Stimulated activated CD8-positive, alpha-beta memory T cell treated with anti-CD3 and anti-CD28 coated beads, Interleukin-2, amount 100 ng/mL, for 1 hour (primary cell): ENCODE measurements at places on chromosomes 7 and 10.
A peak's percentile ranks its signal among the peaks of the same experiment; 100 is the strongest.

- no peak for DNase-seq
These were observed 23.0 kb downstream of the PHYH start for GRCh38 chr10:13276749-13277365.

GRCh38 chr7:48366096-48366495 lies 194.8 kb downstream of the ABCA13 start:
- DNase-seq = no peak

DNA sequence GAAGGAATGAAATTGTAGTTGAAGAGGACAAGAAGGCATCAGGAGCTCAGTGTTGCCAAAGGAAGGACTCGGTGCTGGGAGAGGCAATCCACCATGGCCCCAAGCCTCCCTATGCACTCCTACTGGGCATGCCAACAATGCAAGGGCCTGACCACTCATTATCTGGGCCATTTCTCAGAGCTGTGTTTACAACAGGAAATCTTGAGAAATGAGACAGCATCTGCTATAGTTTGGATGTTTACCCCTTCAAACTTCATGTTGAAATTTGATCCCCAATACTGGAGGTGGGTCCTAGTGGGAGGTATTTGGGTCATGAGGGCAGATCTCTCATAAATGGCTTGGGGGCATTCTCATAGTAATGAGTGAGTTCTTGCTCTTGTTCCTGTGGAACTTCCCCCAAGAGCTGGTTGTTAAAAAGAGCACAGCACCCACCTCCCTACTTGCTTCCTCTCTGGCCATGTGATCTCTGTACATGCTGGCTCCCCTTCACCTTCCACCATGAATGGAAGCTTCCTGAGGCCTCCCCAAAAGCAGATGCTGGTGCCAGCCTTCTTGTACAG lies 50.8 kb upstream of the AOAH start:
- DNase-seq = no peak

DNA sequence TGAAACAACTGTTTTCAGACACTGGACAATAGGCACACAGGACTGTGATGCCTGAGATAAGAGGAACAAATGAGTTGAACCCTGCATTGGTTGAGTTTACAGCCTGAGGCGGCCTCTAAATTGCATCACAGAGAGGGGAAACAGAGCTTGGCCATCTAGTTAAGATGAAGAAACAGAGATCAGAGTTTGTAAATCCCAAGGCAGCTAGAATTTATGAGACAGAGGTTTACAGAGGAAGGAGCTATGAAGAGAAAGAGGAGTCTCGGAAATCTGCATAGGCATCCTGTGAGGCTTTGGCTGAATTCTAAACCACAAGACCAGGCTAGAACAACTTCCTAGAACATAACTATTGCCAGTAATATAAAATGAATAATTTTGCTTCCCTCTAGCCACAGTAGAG lies 41.0 kb upstream of the OIT3 start:
- no peak for DNase-seq

DNA sequence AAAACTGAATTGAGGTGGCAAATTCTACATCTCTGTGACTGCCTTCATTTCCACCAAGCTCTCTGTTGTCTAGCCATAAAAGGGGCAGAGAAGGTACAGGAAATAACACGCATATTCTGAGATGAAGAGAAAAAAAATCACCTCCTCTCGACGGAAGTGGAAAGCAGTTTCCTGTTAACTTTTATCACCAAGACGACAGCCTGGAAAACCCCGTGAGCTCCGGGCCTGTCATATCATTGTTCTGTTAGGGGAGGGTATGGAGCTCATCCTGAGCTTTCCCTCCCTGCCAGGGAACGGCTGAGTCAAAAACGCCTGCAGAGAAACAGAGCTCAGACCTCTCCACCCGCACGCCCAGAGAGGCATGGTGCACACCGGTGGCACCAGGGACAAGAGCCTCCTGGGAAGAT lies 200.3 kb downstream of the PRPF18 start:
- DNase-seq = peak; percentile 50

DNA sequence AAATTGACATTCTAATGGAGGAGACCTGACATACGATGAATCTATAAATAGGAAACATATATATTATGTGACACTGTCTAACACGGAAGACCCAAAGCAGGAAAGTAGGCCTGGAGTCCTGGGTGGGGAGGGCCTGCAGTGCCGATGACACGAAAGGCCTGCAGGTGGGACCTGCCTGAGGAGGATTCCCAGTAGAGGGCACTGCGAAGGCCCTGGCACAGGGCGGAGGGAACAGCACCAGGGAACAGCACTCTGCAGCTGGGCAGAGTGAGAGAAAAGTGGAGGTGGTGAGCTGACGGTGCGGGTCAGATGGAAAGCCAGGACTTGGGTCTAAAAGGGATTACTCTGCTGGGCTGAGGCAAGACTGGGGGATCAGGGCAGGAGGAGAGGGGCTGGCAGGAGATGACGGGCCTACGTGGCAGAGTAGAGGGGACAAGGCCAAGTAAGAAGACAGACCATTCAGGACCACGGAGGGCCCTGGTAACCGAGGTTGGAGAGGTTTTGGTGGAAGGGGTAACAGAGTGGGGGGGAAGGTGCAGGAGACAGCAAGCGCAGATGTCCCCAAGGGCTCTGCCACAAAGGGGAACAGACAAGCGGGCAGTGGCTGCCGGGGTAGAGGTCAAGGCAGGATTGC lies 8.1 kb downstream of the ZNF746 start:
- no peak for DNase-seq

DNA sequence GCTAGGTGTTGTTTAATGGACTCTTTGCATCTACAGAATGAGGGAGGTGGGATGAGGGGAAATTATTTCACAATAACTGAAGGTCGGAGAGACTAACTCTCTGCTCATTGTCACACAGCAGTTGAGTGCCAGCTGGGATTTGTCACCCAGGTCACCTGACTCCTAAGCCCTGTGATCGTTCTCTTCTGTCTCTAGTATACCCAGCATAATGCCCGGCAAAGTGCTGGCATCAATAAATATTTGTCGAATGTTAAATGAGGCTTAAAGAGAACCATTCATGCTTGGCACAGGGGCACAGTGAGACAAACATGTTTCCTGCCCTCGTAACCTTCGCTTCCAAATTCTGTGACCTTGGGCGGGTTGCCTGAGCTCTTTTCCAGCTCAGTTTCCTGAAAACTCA lies 70.8 kb downstream of the TCF7L2 start:
- no peak for DNase-seq

DNA sequence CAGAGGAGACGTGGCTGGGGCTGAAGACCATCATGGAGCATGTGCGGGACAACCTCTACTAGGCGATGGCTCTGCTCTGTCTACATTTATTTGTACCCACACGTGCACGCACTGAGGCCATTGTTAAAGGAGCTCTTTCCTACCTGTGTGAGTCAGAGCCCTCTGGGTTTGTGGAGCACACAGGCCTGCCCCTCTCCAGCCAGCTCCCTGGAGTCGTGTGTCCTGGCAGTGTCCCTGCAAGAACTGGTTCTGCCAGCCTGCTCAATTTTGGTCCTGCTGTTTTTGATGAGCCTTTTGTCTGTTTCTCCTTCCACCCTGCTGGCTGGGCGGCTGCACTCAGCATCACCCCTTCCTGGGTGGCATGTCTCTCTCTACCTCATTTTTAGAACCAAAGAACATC lies 22.0 kb upstream of the CPA5 start:
- DNase-seq = no peak

GRCh38 chr7:157402911-157403534 lies 66.2 kb downstream of the DNAJB6 start:
- DNase-seq = no peak

DNA sequence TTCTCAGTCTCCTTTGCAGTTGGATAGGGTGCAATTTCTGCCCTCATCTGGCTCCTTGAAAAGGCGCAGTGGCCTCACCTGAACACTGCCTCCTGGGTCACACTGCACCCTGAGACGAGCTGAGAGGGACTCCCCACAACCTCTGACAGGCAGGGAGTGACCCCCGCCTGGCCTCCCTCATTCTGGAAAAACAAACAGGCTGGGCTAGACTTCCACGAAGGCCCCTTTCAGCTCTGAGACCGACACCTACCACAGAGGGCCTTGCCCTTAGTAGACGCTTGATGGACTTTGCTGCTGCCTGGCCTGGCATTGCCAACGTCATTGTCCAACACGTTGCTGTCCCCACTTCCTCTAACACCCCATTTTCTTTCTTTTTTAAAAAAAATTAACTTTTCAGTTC lies 8.6 kb downstream of the FAM241B start:
- DNase-seq = no peak

GRCh38 chr7:156999958-157000726 lies 10.3 kb downstream of the MNX1 start:
- DNase-seq = no peak

DNA sequence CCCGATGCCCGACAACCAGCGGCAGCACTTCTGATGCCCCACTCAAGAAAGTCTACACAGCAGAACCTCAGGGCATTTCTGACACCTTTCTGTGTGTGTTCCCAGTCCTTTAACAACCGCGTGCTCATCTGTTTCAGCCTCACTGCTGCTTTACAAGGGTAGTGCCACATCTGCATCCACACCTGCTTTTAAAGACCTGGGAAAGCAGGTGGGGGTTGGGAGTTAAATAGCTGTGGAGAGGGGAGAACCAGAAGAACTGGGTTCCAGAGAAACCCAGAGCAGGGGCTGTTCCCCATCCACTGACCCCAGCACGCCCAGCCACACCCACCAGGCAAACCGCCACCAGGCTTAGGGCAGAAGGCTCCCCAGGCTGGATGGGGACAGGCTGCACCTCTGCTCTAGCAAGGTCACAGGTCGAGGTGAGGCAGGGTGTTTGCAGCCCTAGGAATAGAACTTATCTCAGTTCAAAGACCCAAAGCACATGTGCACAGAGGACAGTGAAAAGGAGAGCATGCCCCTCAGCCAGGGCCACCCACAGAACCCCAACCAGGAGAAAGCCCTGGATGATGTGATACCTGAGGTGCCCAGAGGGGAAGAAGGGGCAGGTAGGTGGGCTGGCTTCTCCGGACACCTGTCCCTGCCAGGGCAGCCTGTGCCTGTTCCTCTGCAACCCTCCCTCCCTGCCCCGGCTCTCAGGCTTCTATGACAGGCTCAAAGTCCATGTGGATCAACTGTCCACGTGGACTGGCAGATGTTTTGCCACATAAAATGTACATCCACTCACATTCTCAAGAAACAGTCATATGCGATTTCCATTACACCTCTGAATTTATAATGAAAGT lies 51.3 kb downstream of the COBL start:
- DNase-seq = no peak

DNA sequence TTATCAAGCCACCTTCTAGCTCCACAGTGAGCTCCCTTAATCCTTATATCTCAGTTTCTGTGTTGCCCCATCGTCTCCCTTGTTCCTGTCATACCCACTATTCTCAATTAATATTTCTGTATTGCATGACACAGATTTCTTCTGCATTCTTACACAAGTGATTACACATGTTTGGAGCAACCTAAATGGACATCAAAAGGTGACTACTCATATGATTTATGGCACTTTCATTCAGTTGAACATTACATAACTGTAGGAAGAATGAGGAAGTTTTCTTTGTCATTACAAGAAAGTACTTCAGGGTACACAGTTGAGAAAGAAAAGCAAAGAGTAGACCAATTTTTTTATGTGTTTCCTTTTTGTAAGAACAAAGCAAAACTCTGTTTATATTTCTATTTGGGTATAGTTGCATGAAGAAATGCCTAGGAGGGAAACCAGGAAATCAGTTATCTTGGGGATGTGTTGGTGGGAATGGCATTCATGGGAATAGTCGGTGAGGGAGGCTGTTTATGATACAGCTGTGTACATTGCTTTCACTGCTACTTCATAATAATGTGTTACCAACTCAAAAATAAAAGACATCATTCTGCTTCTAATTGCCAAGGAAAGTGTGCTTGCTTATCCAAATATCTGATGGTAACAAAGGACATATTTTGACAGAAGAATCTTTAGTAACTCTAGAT lies 23.6 kb upstream of the PRSS37 start:
- no peak for DNase-seq

- DNase-seq = no peak
These were observed 6.5 kb downstream of the WDR91 start for GRCh38 chr7:135204876-135205275.

- DNase-seq = no peak
These were observed 15.0 kb downstream of the TNKS2 start for GRCh38 chr10:91813251-91813650.

DNA sequence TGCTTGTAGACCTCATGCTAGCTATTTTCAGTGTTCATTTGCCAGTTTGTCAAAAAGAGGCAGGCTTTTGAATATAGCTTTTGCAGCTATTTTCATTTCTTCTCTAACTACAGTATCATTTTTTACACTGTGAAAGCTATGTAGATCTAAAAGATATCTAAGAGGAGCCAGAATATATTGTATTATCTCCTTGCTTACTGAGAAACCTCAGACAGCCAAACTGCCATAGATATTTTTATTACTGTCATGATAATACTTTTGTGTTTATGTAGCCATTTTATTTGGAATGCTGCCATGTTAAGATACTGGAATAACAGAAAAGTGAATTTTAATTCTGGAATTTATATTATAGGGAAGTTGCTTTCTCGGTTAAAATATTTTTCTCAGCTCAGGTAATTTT lies 37.2 kb downstream of the ANKIB1 start:
- no peak for DNase-seq

GRCh38 chr7:11428877-11429581 lies 403.0 kb downstream of the THSD7A start:
- no peak for DNase-seq

GRCh38 chr7:41899823-41900433 lies 197.0 kb upstream of the INHBA start:
- no peak for DNase-seq

DNA sequence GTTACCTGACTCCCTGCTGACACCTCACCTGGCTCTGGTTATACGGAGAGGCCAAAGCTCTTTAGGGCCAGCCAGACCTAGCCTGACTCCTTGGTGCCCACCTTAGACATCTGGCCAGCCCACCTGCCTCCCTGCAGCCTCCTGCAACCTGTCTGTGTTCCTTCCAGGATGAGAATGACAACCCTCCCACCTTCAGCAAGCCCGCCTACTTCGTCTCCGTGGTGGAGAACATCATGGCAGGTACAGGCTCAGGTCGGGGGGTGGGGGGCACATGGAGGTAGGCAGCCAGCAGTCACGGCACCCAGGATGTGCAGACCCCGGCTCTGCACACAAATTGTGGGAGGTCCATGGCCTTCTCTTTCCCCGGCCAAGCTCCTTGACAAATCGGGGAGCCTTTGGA lies 32.1 kb downstream of the C10orf105 start:
- no peak for DNase-seq

DNA sequence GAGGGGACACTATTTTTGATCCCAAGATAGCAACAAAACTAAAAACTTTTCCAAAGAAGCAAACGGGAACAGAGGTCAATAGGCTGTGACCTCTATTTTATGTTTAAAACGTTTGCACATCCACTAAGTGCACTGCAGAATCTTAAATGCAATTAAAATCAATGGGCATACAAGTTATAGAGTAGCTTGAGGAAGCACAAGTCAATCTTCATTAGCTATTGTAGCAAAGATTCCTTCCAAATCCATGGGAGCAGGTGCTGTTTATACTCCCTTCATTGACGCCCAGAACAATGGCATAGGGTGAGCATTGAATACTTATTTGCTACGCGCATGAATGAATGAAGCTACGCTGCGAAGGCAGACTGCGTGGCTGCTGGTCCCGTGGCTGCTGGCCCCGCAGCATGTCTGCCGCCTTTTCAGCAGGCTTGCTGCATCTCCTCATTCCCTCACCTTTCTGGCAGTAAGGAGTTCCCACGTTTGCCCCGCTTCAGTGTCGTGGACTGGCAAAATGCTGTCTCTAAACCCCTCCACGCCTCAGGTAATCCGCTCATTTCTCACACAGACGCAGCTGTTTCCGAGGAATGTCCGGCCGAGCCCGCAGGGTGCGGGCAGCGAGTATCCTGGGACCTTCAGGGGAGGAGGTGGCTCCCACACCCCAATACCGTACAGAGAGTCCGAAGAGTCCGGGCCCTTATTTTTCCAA lies 754 bp upstream of the PHYHIPL start:
- no peak for DNase-seq

GRCh38 chr7:15781944-15782343 lies 95.5 kb upstream of the MEOX2 start:
- DNase-seq = no peak
